Lung (tissue), 17 donors: ENCODE measurements at places on chromosomes 16 and 17. TPM values are rescaled to one million over a fixed set of nuclear protein-coding genes. Genes with fewer than 3 reads are reported as not detected.

The KRT33B gene
- not detected for total RNA-seq

DNA sequence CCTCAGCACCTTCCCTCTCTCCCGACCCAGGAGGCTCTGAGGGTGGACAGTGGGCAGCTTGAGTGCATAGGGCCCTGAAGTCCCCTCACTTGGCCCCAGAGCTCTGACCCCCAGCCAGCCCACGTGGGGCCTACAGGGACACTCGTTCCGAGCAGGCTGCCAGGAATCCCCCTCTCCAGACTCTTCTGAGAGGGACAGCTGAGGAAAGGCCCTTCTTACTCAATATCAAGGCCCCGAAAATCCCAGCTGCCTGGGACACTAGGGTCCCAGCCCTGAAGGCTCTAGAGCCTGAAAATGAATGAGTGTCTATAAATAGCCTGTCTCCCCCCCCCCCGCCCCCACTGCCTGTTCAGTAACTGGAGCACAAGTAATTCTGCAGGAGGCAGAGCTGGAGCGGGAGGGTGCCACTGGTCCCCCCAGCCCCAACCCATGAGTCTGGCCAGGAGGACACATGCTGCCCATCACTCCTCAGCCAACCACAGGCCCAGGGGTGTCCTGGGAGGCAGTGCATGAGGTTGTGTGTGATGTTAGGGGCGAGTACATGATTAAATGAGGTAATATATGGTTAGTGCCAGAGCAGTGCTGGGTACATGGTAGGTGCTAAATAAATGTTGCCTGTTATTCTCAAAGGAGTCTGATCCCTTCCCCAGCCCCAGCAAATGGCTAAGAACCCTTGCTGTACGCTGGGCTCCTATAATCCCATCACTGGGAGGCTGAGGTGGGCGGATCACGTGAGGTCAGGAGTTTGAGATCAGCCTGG, 11.6 kb downstream of the ADAM11 start:
- DNase-seq = no peak

GRCh38 chr16:89123831-89124100, 30.1 kb downstream of the ACSF3 start:
- DNase-seq = no peak

GRCh38 chr16:81624760-81625543, 154.1 kb upstream of the PLCG2 start:
- no peak for DNase-seq
